Activated CD8-positive, alpha-beta memory T cell treated with anti-CD3 and anti-CD28 coated beads, Interleukin-2, amount 50 U/mL, for 4 hours (primary cell): ENCODE measurements at places on chromosomes 4 and X.

DNA sequence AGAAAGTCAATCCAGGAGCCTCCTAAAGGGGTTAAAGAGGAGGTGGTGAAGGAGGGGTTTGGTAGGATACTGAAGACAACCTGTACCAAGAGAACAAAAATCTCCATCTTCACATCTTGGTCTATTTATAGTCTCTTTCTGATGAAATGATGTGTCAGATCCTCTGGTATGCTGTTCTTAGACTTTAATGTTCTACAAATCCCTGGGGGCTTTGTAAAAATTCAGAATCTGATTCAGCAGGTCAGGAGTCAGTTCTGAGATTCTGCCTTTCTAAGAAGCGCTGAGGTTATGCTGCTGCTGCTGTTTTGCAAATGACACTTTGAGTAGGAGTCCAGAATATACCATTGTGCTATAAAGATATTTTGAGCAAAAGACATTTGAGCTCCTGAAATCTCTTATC lies 172.9 kb upstream of the GLRA2 start:
- DNase-seq, result no peak

- DNase-seq, result no peak
Measured at GRCh38 chr4:61489927-61490326, 289.8 kb downstream of the ADGRL3 start.

DNA sequence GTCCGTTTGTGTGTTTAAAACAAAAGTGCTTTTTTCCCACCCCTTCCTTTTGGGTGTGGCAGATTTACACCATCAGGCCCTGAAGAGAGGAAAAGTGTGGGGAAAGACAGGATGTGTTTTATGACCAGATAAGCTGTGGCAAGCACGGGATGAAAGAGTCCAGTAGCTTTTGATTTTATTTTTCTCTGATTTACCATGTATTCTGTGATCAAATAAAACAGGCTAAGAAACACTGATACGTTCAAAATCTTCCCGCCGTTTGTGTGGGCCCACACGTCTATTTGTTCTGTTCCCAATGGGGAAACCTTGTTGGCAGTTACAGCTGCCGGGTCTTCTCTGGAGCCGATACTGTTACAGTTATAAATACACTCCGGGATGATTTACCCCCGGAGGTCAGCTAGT lies 10.8 kb downstream of the LRP2BP start:
- no peak for DNase-seq

DNA sequence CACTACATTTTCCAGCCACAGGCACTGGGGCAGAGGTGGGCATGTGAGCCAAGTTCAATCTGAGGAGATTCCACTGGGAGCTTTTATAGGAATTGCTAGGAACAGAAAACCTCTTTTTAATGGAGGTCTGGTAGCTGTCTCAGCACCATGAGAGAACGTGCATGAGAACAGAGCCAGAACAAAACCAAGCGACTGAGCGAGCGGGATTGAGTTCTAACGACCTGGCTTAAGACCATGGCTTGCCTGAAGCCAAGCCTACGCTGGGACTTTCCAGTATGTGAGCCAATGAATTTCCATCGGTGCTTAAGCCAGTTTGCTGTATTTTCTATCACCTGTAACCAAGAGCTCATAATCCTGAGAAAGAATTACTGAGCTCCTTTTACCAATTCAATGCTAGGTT lies 183.7 kb downstream of the NR3C2 start:
- DNase-seq, result no peak

DNA sequence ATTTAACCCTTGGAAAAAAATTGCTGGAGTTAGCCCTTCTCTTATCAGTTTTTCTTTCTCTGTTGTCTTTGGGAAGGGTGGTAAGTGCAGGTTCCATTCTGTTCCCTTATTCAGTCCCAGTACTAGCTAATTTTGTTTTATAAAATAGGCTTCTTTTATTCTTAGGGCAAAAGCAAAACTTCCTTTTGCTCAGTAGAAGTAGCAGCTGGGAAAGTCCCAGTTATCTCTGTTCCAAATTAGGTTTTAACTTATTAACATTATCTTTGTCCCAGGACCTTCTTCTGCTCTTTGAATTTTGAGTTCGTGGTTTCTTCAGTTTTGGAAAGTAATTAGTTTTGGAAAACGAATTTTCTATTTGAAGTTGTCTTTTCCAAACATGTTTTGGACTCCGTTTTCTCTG lies 61.1 kb downstream of the BANK1 start:
- DNase-seq, result no peak

GRCh38 chr4:68361146-68361589 lies 11.3 kb upstream of the YTHDC1 start:
- no peak for DNase-seq

- DNase-seq, result no peak
Measured at GRCh38 chr4:37794056-37794455, 32.4 kb upstream of the PGM2 start.

GRCh38 chrX:149950681-149951080 lies 12.4 kb upstream of the EOLA2 start:
- DNase-seq, result no peak

GRCh38 chr4:23382879-23383278 lies 507.0 kb downstream of the PPARGC1A start:
- DNase-seq, result no peak

DNA sequence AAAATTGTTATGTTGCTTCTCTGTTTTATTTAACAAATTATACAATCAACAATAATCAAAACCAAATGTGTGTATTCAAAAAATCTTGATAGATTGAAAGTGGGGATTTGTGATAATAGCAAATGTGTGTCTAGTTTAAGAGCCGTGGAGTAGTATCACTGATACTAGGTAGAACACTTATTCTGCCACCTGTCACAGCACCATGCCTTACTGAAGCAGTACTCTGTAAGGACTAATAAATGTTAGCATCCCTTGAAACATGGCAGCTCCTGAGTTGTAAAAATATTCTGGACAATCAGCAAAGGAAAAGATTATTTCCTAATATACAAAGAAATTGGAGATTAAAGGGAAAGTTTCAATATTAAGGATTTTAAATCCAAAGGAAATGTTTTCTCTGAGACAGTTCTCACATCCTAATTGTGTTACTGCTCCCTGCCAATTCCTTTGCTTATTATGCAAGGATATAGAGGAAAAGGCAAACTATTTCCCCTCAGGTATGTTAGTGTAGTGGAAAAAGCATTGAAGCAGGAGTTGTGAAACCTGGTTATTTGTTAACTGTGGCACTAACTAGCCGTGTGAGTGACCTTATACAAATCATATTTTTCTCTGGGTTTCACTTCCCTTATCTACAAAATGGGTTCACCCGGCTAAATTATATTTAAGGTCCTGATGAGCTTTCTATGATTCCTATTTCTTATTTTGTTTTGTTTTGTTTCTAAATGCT lies 303.1 kb downstream of the ARHGAP24 start:
- DNase-seq, result no peak

- no peak for DNase-seq
Measured at GRCh38 chr4:97317201-97317600, 826.1 kb downstream of the STPG2 start.

DNA sequence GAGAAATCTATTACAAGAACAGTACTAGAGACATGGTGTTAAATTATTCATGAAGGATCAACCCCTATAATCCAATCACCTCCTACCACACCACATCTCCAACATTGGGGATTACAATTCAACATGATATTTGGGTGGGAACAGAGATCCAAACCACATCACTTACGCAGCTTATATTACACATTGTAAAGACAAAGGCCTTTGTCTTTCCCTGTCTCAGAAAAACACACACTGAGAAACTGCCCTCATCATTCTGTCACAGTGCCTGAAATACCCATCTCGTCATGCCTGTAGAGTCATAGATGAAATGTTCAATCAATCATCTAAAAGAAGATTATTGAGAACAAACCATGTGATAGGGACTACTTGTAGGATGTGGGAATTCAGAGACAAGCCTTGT lies 558.8 kb upstream of the GRIA3 start:
- no peak for DNase-seq

DNA sequence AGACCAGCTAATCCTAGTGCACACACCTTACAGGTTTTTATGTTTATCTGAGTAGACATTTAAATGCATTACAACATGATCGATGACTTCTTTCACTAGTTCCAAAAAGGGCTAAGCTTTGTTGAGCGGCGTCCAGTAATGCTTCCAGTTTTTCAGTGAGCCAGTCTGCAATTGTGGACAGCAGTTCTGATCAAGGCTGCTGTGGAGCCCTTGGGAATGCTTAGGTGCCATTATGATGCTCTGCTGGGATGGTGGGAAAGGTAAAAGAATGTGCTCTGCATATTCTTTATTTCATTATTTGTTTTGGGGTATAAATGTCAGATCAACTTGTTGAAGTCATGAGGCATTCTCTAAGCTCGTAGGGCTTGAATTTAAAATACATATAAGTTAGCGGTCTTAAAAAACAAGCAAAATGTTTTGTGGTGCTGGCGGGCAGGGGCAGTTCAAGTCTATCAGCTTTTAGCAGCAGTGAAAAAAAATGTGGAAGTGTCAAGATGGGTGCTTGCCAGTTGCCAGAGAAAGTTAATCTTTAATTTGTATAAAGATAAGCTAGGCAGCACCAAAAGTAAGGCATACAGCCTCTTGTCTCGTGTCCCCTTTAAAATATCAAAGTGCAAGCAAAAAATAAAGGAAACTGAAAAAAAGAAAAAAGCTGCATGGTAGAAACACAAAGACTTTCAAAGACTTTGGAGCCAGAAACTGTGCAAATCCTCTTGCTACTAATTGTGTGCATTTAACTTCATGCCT lies 5.8 kb downstream of the MID1IP1 start:
- DNase-seq, result no peak

DNA sequence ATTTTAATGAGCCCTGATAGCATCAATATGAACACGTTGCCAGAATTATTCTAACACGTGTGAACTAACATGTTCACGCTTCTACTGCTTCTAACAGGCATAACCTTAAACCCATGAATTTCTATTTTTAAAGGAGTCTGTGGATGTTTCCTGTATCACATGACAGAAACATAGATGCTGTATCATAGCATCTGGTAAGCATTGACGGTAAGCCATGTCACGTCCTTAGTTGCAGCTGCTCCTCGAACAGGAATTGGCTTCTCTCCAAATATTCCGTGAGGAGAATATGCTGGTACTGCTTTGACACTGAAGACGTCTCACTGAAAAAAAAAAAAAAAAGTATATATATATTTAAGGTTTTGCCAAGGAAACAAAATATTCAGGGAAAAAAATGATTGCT lies 105.1 kb upstream of the MXRA5 start:
- no peak for DNase-seq

DNA sequence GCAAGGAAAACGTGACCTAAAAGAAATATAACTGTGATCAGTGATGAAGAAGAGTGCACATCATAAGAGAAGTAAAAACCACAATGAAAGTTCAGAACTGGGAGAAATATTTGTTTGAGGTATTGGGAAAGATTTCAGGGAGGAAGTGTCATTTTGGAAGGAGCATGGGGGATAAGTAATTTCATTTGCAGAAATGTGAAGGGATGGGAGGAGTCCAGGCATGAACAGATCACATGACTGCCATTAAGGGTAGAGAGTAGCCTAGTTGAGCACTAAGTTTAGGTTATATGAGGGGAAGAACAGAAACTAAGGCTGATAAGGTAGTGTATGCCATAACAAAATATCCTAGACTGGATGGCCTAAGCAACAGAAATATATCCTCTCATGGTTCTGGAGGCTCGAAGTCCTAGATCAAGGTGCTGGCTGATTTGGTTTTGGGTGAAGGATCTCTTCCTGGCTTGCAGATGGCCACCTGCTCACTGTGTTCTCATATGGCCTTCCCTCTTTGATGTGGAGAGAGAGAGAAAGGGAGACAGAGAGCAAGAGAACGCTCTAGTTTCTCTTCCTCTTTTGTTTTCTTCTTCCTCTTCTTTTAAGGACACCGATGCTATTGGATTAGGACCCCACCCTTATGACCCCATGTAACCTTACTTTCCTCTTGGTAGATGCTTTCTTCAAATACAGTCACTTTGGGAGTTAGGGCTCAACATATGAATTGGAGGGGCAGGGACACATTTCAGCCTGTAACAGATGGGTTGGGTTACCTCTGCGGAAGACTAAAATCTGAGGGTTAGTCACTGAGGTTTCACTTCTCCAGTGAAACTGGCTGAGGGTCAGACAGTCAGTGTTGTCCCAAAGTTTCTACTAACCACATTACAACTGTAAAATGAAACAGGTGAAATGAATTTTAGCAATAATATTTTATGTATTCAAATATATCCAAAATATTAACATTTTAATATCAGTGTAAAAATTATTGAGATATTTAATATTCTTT lies 77.9 kb downstream of the EGF start:
- DNase-seq, result no peak

- no peak for DNase-seq
Measured at GRCh38 chr4:5654791-5655190, 53.6 kb downstream of the EVC2 start.

DNA sequence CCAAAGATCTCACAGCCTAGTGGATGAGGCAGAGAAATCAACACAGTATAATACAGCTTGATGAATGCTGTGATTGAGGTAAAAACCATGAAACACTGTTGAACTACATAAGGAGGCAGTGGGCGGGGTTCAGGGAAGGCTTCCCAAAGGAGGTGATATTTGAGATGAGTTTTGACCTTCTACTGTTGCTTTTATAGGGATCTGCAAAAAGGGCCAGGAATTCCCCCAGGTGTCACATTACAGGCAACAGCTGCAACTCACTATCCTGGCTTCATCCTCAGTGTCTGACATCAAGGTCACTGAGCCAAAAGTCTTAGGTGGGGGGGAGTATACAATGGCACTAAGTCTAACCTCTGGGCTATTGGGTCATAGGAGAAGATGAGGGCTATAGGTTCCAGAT lies 185.7 kb upstream of the NRK start:
- DNase-seq, result no peak

DNA sequence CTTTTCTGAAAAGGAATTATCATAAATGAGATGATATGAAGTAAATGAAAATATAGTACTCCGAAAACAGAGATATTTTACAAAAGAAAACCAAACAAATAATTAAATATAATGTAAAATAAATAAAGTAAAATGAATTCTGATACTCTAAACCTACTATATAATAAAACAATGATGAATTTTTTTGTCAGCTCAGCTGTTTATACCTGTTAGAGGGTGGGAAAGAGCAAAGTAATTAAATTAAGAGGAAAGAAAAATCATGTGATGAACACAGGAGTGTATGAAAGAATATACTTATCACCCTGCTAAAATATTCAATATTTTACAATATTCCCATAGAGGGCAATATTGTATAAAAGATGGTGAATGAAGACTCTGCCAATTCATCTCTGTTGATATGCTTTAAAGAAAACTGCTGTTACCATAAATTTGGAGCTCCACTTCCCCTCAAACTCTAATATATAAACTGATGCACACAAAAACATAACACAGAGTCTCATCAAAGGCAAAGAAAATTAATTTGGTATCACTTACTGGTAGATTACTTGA lies 6.5 kb upstream of the NDST4 start:
- DNase-seq, result no peak

DNA sequence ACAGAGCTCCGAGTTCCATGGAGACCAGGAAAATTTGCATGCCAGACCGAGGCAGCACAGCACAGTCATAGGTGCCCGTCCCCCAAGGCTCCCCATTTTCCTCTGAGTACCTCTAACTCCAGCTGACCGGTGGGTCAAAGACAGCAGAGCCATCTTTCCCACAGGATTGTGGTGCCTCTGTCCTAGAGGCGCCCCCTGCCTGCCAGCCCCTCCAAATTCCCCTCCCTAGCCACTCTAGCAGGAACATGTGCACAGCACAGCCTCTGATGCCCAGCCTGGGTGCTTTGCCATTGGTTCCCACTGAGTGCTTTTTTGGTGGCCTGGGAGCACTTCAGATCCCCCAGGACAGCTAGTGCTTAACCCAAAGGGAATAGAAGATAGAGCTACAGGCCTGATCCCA lies 368.5 kb upstream of the PABPC5 start:
- DNase-seq, result no peak

- no peak for DNase-seq
Measured at GRCh38 chr4:149045731-149046130, 603.5 kb upstream of the NR3C2 start.
